Tibial nerve (tissue), 4 donors: ENCODE measurements at places on chromosomes 7 and 10. TPM values are rescaled to one million over a fixed set of nuclear protein-coding genes. Genes with fewer than 3 reads are reported as not detected.

DNA sequence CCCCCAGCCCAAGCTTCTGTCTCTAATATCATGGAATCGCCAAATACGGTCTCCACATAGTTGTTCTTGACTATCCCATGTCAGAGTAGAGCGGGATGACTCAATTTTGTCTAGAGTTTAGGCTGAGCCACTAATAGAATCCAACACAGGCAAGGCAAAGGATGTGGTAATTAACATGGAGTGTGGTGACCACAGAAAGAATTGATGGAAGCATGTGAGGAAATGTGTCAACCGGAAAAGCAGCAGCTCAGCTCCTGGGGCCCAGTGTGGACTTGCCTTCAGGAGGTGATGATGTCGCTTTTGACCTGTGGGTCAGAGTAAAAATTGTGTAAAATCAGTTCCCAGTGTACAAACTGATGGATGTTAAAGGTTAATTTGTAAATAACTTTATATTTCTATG lies 139.3 kb upstream of the KLF6 start:
- no peak for DNase-seq

KCNMA1 gene
- total RNA-seq = 16.2 TPM

SPACDR gene
- total RNA-seq = 2.1 TPM

SMARCD3 gene
- total RNA-seq = 97.2 TPM

IFT22 gene
- total RNA-seq = 21.1 TPM

DNA sequence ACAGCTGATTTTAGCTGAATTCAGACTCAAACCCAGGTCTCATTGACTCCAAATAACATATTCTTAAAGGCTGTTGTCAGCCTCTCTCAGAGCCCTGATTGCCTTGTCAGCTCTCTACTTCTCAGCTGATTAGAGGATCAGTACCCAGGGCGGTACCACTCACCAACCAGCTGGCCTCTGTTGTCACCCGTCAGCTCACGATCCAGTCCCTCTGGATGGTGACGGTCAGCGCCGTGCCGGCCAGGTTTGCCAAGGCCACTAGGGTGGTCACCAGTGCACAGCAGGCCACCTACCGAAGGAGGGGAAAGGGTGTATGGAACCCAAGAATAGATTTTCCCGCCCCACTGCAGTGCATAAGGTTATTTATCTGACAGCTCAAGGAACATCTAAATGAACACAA lies 52.3 kb upstream of the TOMM7 start:
- no peak for DNase-seq

DNA sequence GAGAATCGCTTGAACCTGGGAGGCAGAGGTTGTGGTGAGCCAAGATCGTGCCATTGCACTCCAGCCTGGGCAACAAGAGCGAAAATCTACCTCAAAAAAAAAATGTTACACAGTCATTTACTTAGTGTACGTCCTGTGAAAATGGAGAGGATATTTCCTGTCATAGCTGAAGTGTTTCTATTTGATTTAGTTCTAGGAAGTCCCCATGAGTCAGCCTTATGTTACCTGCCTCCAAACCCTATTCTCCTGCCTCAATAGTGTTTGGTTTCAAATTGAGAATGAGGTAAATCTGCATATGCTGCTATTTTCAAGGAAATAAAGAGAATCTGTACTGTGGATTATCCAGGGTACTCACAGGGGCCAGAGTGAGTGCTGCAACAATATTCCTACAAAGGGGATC lies 1284.5 kb upstream of the AUTS2 start:
- DNase-seq = no peak

DNA sequence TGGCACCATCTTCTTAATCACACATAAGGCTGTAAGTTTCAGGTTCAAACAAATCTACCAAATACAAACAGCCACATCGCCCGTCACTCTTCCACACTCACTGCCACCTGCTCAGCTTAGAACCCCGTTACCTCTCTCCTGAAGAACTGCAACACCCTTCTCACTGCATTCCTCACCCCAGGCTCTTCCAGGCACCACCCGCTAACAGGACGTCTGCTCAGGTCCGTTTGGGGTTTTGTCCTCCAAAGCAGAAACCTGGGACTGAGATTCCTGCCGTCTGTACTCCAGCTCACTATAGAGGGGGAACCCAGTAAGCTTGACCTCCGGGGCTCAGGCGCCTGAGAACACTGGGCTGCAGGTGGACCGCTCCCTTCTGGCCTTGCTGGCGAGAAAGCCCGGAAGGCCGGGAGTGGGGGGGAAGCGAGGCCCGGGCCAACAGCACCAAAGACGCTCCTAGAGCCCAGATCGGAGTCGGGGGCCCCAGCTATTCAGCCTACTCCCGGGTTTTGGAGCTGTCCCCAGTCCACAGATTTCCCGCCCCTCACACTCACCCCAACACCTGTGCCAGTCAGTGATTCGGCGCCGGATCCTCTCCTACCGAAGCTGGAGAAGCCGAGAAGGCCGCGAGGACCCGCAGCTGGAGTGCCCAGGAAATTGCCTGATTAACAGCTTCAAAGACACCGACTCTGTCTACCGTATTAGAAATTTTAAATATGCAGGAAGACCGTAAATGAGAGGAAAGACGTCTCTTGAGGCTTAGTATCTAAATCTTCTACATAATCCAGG lies at the start of gene AP3M1:
TSS of gene AP3M1 (minus strand) at position 625 of the 786 bp plus-strand sequence. CDS start 12,449 bp downstream, outside the sequence.
- peak; percentile 82 for DNase-seq

DNA sequence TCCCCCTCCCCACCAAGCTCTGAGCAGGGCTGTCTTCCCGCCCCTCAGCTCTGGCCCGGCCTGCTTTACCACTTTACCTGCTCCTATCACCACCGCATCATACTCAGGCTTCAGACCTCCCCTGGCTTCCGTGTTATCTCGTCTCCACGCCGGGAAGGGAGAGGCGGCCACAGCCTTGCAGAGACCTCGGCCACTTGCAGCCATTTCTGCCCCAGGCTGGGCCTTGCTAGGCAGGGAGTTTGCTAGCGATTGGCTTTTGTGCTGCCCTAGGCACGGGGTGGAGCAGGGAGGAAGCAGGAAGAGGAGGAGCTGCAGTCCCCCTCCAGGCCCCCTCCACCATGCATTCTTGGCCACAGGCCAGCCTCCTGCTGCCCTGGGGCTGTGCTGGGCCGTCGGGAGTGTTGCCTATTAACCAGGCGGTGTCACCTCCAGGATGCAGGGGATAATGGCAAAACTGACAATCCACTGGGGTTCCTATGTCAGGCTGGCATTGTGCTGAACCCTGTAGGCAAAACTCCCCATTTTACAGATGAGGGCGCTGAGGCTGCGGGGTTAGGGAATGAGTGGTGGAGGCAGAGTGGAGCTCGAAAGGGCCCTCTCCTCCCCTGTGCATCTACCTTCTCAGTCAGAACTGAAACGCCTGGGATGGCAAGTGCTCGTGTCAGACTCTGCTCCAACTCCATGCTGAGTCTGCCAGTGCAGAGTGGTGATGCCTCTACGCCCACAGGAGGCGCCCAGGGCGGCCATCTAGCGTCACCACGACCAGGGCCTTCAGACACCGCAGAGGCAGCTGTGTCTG lies at the start of gene PYROXD2:
TSS of gene PYROXD2 (minus strand) at position 251 of the 799 bp plus-strand sequence. CDS start at position 204, 47 bp downstream.
- peak; percentile 85 for DNase-seq

DNA sequence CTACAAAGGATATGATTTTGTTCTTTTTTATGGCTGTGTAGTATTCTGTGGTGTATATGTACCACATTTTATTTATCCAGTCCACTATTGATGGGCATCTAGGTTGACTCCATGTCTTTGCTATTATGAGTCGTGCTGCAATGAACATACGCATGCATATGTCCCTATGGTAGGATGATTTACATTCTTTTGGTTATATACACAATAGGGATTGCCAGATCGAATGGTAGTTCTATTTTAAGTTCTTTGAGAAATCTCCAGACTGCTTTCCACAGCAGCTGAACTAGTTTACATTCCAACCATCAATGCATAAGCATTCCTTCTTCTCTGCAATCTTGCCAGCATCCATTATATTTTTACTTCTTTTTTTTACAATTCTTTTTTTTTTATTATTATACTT lies 35.6 kb upstream of the FAM13C start:
- no peak for DNase-seq

GRCh38 chr10:29136411-29136810 lies 152.5 kb upstream of the LYZL1 start:
- no peak for DNase-seq

DNA sequence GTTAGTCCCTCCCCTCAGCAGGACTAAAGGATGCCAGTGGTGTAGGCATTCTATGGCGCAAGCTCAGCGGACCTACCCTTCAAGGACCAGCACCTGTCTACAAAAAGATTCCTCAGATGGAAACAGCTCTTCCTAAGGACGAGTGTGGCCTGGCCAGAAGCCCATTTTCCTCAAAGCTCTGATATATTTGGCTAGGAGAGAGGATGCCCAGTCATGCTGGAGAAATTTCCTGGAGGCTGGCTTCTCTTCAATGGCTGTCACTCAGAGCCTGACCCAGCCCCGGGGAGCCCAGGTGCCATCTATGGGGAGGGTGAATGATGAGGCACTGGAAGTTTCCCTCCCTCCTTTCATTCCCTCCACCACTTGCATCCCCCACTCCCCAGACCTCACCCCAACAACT lies 111.5 kb downstream of the PLXNA4 start:
- no peak for DNase-seq

DNA sequence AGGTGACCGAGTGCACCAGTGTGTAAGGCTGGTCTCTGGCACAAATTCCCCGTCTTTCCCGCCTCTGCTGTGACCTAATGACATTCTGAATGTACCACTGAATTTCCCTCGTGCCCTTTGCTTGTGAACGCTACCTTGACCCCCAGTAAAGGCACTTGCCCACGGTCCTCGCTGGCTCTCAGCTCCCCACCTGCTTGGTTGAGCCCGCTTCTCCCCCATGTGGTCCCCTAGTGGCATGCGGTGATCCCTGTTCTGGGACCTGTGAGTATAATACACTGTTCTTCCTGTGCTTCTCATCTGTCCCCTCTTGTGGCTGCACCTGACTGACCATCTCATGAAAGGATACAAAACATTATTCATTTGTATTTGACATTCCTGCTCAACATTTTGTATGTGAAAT lies 495.7 kb downstream of the INHBA start:
- DNase-seq = no peak

RADIL gene
- 31.0 TPM for total RNA-seq

TSPAN12 gene
- 2.7 TPM for total RNA-seq

AKR1B15 gene
- total RNA-seq = 1.0 TPM

GRCh38 chr10:75029857-75030256 lies 81.6 kb upstream of the SAMD8 start:
- no peak for DNase-seq

- DNase-seq = no peak
These were observed 145.3 kb upstream of the RHOBTB1 start for GRCh38 chr10:61089251-61089650.

DNA sequence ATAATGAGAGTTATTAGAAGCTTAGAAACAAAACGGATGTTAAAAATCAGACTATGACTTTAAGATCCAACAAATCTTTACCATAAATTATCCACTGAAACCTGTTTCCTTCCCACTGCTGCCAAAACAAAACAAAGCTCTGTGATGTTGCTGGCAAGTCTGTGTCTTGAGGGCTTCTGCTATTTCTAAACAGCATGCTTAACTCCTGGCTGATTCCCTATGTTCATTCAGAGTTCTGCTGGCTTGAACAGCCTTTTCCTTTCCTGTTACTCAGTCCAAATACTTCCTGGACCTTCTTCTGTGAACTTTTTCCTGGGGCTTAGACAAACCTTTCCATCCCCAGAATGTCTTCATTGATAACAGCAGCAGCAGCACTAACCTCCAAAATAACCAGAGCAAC lies 448.1 kb downstream of the SORCS1 start:
- no peak for DNase-seq

- no peak for DNase-seq
These were observed 565 bp downstream of the STRIP2 start for GRCh38 chr7:129434675-129435318.
